T follicular helper cell (primary cell): ENCODE measurements at places on chromosomes 11 and 22.

GRCh38 chr11:62054484-62055121 is 69.2 kb upstream of the INCENP start:
- no peak for DNase-seq

DNA sequence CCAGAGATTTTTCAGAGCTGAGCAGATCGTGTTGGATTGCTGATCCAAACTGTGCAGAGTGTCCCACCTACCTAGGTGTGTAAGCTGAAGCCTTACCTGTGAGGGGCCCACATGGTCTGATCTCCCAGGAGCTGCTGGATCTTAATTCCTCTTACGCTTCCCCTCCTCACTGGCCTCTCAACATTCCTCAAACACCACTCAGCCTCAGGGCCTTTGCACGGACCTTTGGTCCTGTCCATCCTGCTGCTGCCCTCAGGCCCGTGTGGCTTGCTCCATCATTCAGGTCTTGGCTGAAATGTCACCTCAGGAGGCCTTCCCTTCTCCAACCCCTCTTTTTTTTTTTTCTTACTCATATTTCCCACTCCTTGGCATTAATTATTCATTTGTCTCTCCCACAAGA is 21.1 kb upstream of the RAB1B start:
- no peak for DNase-seq

GRCh38 chr11:134252346-134253187 is 585 bp downstream of the THYN1 start:
- DNase-seq = no peak

- no peak for DNase-seq
These were observed 58.8 kb downstream of the CNTN5 start for GRCh38 chr11:99079576-99079975.

- DNase-seq = no peak
These were observed at the start of gene IFTAP for GRCh38 chr11:36594316-36594989. TSS of gene IFTAP (plus strand) at chr11:36594502. CDS start at chr11:36610104, 15,602 bp downstream.

- DNase-seq = no peak
These were observed 379.2 kb downstream of the SHANK2 start for GRCh38 chr11:70872955-70873735.

DNA sequence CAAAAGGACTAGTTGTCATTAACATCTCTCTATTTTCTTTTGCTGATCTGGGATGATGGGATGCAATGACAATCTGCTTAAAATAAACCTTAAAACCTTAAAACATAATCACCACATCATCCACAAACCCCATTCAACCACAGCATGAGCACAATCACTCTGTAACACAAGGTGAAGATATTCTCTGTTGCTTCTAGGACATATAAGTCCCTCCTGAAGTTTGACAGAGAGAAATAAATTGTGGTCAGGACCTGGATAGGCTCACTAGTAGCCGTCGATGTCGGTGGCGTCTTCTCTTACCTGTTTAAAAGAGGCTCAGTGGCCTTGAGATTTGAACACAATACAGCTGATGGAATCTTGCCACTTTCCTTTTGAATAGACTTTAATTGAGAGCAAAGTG is 47.9 kb downstream of the WT1 start:
- DNase-seq = no peak

GRCh38 chr11:78313181-78313795 is 104.3 kb downstream of the GAB2 start:
- no peak for DNase-seq

- no peak for DNase-seq
These were observed 8.7 kb upstream of the CALCA start for GRCh38 chr11:14980854-14981253.

DNA sequence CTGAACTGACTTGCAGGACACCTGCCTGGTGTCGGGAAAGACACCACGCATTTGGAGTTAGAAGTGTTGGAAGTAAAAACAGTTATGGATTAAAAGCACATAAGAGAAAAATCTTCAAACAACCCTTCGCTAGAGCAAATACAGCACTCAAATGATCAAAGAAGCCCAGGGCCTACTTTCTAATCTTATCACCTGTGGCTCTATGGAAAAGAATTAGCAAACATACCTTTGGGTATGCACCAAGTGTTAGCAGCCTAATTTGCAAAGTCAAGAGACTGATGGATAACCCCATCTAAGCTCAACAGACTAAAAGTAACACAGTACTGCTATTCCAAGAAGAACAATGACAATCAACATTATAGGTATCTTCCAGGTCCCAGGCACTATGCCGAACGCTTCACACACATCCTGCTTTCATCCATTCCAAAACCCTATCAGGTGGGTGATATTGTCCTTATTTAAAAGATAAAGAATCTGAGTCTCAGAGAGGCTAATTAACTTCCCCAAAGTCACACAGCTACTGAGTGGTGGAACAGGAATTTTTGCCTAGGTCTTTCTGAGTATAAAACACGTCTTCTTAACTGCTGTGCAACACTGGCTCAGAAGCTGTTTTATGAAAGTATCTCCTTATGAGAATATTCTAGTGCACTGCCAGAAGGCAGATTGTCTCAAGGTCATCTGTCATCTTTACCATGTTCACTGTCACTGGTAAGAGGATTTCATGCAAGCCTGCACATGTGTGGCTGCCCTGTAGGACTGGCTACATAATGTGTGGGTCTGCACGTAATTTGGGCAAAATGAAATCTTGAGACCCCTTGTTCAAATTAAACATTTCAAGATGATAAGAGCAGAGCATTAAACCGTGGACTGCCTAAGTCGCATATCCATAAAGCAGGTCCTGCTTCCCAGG is 16.4 kb downstream of the SLC1A2 start:
- no peak for DNase-seq

GRCh38 chr11:65083134-65083833 is 556 bp downstream of the CDCA5 start:
- DNase-seq = no peak

- DNase-seq = no peak
These were observed 2.4 kb upstream of the SLC15A3 start for GRCh38 chr11:60954421-60954820.

DNA sequence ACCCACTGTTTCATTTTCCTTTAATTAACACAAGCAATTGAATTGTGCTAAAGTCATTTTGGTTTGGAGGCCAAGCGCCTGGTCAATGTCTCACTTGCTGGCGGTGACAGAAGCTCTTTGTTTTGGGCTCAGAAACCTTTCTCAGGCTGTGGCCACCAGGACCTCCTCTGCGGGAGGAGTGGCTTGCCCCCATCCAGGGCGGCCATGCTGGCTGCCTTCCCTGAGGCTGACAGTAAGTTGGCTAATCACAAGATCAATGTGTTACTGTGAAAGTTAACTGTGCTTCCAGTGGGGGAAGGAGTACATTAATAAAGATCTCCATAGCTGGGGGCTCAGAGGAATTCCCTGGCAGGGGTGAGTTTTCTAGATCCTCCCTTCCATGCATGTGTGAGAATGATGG is 1074.5 kb downstream of the NTM start:
- DNase-seq = no peak

DNA sequence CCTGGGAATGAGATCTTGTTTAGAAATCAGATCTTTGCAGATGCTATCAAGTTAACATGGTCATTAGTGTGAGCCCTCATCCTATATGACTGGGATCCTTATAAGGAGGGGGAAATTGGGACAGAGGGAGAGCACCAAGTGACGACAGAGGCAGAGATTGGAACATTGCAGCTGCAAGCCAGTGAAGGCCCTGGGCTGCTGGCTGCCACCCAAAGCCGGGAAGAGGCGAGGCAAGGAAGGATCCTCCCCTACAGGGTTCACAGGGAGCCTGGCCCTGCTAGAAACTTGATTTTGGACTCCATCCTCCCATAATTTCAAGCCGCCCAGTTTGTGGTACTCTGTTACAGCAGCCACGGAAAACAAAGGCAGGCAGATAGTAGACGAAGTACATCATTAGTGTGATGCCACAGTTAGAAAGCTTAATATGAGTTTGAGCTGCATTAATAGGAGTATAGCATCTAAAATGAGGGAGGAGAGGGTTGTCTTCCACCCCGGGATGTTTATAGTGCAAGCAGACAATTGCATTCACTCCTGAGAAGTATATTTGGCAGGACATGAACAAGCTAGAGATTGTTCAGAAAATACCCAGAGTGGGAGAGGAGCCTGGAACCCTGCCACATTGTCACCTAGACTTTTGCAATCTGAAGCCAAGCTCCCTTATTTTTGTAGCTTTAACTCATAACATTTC is 56.8 kb upstream of the CLMP start:
- no peak for DNase-seq

DNA sequence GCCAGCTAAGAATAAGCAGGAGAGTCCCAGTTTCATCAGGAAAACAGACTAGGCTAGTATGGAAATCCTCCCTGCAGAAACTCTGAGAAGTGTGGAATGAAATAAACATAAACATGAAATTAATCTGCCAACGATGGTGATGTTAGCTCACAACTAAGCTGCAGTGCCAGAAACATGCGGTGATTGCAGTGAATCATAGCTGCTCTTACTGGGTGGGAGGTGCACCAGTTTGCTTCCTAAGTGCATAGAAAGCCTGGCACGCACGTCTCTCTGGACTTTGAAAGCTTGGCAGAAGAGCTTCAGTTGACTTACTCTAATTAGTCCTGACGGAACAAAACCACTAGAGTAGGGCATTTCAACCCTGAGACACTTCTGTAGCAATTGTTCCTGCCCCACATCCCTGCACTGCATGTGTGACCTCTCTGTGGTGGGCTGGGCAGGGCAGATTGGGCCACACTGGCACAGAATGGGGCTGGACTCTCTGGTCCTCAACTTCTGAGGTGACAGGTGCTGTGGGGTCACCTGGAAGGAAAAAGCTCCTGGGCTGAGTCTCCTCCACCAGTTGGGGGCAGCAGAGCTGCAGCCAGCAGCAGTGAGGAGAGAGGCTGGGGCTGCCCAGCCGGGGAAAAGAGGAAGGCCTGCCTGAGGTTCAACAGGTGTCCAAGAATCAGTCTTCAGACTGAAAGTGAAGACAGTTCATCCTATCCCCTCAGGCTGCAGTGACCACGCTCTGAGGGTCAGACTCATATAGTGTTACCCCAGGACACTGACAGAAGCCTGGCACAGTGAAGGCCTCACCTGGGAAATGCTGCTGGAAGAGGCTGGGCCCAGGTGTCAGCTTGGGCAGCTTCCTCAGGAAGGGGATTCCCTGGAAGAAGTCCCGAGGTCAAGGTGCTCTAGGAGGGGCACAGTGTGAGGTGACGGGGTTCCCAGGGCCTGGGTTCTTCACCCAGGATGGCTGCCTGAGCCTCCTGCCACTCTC is 40.5 kb downstream of the GGTLC2 start:
- no peak for DNase-seq

GRCh38 chr11:10004526-10005113 is 289.4 kb downstream of the SBF2 start:
- no peak for DNase-seq

DNA sequence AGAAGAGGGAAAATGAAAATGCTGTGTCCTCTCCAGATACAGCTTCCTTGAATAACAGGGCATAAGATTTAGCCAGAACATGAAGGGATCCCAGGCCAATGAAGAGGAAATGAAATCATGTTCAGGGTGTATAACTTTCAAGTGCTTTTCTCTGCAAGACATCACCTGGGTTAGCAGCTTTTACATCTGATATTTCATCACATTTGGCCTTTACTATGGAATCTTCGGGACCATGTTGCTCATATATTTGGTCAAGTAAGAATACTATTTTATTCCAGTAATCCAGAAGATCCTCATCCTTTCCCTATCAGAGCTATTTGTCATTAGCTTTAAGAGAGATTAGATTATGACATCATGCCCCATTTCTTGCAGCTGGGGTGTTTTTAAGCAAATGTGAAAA is 66.3 kb upstream of the OR5AK2 start:
- DNase-seq = no peak

GRCh38 chr11:12981676-12982522 is 27.2 kb upstream of the RASSF10 start:
- DNase-seq = no peak
